ENCODE measurements at places on chromosomes 1 and 21. TPM values are rescaled to one million over a fixed set of nuclear protein-coding genes. Genes with fewer than 3 reads are reported as not detected.
A peak's percentile ranks its signal among the peaks of the same experiment; 100 is the strongest.

DNA sequence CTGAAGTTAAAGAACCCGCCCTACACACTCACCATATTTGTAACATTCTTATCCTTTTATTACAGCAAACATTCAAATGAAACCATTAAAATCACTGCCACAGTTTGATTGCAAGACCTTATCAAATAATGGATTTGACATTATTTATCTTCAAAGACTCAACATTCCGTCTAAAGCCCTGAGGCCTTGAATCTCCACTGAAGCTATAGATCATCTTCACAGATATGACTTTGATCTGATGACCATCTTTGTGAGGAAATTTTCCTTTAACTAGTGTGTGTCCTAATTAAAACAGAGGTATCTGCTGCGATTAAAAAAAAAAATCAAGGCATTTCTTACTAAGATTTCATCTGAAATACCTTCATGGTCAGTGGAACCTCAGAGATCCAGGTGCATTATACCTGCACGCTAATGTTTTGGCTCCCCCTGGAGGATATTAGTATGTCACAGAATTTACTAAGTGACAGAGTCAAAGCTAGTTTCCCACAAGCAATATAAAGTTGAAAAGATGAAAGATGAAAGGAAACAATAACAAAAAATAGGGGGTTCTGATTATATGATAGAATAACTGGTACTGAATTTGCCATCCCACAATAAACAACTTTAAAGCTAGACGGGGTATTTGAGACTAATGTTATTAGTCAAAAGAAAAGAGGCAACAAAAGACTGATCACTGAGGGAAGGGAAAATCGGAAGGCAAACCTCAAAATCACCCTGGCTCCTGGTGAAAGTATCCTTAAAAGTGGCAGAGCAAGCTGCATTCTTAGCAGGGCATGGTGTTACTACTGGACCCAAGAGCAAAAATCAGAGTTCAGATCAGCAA is 923.4 kb downstream of the NCAM2 start:
- H3K27me3 ChIP-seq, result peaks cover 2% of the 10 kb centered on the region
- H3K4me3 ChIP-seq, result no peak overlapping the region
- no peaks in the 10 kb centered on the region for H3K4me1 ChIP-seq
- no peak overlapping the region for H3K27ac ChIP-seq

DNA sequence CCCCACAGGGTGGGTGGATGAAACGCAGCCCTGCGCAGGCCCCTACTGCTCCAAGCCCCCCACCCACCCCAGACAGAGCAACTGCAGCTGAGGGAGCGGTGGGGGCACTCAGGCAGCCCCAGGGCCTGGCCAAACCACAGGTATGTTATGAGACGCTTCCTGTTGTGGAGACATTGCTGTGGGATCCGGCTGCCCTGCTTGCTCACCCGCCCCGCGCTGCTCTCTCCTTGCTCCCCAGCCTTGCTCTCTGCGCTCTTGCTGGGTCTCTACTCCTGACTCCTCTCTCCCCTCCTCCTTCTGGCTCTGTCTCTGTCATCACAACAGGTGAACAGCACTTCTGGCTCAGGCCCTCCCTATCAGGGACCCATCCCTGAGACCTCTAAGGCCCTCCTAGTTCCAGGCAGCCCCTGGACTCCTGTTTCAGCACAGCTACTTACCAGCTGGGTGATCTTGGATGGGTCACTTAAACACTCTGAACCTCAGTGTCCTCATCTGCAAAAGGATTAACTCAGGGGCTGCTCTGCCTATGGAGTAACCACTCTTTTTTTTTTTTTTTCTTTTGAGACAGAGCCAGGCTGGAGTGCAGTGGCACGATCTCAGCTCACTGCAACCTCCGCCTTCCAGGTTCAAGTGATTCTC is 15.9 kb downstream of the COL8A2 start:
- peaks cover 39% of the 10 kb centered on the region for H3K4me1 ChIP-seq
- H3K27ac ChIP-seq, result peak overlapping the region; percentile 96
- no peaks in the 10 kb centered on the region for H3K36me3 ChIP-seq
- H3K4me3 ChIP-seq, result no peak overlapping the region
- H3K27me3 ChIP-seq, result no peaks in the 10 kb centered on the region
- peak; percentile 92 for DNase-seq

- no peak within 1 kb of the TSS for H3K27ac ChIP-seq
- H3K4me1 ChIP-seq, result no peaks in the 10 kb centered on the region
- H3K4me3 ChIP-seq, result no peak within 1 kb of the TSS
- DNase-seq, result no peak
- no peaks in the 10 kb centered on the region for H3K36me3 ChIP-seq
Observed at GRCh38 chr1:196887515-196888239, at the start of gene CFHR4. Gene CFHR4, plus strand, starts transcription at chr1:196888052. Its CDS starts 99 bp downstream, at chr1:196888151.

- no peak overlapping the region for H3K4me3 ChIP-seq
- H3K27me3 ChIP-seq, result no peaks in the 10 kb centered on the region
- DNase-seq, result no peak
- peaks cover 14% of the 10 kb centered on the region for H3K4me1 ChIP-seq
- no peak overlapping the region for H3K27ac ChIP-seq
Observed at GRCh38 chr1:955474-955873, 3.6 kb downstream of the NOC2L start.

DNA sequence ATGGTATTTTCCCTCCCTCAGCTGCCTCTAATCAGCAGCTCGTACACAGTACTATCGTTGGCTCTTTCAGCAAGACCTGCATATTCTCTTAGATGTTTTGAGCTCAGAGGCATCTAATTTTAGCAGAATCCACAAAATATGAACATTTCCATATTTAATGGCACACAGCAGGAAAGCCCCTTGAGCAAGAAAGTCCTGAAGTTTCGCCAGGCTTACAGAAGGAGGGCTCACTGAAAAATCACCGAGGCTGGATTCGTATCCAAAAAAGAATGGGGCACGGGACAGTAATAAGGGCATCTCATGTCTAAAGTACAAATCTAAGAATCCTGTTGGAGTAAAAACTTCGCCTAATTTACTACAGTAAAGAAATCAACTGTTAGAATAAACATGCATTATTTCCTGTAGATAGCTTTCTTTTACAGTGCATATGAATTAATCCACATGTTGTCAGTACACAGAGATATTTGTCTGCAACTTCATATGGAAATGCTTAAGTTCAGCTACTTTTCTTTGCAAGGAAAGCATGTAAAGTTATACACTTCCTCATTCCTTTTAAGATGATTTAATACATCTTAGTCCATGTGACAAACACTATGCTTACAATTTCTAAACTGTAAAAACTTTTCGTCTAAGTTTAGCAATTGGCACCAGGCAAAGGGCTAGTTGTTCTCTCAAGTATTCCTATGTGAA is 1205.3 kb upstream of the ADGRL4 start:
- H3K4me3 ChIP-seq, result no peak overlapping the region
- H3K36me3 ChIP-seq, result no peaks in the 10 kb centered on the region
- no peak overlapping the region for H3K27ac ChIP-seq

DNA sequence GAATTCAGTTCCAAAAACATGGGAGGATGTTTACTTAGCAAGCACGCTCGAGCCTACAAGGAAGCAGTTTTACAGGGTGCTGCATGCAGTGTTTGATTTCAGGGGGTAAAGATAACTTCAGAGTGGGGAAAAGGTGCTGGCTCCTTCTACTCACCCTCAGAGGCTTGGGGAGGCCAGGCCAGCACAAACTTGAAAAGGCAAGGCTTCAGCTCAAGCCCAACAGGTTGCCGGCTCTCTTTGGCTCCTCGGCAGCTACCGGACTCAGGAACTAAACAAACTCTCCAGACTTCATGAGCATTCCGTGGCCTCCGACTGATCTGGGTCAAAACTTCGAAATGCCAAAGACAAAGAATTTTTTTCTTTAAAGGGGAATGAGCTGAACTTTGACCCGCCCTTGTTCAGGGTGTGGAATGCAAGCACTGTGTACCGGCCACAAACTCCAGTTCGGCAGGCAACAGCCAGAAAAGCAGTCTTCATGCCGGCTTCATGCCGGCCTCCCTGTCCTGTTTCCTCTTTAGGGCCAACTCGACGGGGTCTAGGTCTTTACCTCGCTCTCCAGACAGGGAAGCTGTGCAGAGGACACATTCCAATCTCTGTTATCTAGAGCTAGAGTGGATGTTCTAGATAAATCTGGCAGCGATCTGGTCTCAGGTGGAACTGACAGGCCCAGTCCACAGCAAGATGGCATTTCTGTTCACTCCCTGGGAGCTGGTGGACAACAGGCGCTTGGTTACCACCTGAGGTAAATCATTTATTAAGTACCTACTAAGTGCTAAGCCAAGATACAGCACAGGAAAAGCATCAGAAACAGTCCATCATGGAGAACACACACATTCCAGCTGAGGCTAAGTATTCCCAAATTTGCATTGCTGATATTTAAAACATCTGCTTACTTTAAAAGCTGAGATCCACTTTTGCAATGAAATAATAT is 75.0 kb downstream of the CD46 start:
- H3K4me1 ChIP-seq, result peaks cover 40% of the 10 kb centered on the region
- no peak overlapping the region for H3K4me3 ChIP-seq
- no peaks in the 10 kb centered on the region for H3K36me3 ChIP-seq
- DNase-seq, result no peak
- no peaks in the 10 kb centered on the region for H3K27me3 ChIP-seq

DNA sequence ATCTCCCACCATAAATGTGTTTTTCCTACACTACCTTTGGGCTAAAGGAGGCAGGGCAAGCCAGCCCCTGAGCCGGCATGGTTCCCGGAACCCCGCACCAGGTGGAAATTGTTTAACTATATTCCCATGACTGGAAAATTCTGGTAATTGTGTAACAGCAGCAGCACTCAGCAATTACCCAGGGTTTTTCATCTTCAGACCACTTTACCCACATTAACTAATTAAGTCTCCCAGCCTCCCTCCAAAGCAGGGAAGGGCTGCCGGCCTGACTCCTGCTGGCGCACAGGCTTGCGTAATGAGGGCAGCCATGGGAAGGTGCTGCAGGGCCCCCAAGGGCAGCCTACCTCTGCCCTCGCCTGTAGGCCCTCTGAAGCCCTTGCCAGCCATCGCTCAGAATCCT is 140.7 kb upstream of the VAMP3 start:
- no peaks in the 10 kb centered on the region for H3K36me3 ChIP-seq
- no peak overlapping the region for H3K27ac ChIP-seq
- no peaks in the 10 kb centered on the region for H3K4me1 ChIP-seq
- no peak overlapping the region for H3K4me3 ChIP-seq
- peaks cover 44% of the 10 kb centered on the region for H3K27me3 ChIP-seq

DNA sequence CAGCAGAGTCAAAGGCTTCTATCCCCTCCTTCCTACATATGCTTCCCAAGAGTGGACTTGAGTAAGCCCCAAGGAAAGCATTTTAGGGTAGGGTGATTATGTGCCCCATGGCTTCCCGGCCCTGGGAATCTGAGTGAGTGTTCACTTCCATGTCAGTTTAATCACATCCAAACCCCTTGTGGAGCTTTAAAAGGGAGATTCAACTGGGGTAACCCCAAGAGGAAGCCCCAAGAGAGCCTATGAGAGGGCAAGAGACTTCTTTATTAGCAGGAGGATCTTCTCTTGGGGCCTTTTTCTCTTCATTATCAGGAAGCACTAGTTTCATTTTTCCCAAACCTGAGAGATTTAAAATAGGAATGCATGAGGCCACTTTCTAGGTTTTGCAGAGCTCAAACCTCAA is 97.0 kb upstream of the IRF2BP2 start:
- DNase-seq, result no peak
- no peak overlapping the region for H3K4me3 ChIP-seq
- no peak overlapping the region for H3K27ac ChIP-seq
- peaks cover 10% of the 10 kb centered on the region for H3K4me1 ChIP-seq
- peaks cover 2% of the 10 kb centered on the region for H3K36me3 ChIP-seq
- peaks cover 3% of the 10 kb centered on the region for H3K27me3 ChIP-seq

- H3K27me3 ChIP-seq, result no peaks in the 10 kb centered on the region
- peaks cover 17% of the 10 kb centered on the region for H3K4me1 ChIP-seq
- no peak overlapping the region for H3K27ac ChIP-seq
- no peaks in the 10 kb centered on the region for H3K36me3 ChIP-seq
- no peak overlapping the region for H3K4me3 ChIP-seq
Observed at GRCh38 chr1:113745425-113745824, 13.9 kb downstream of the PHTF1 start.

GRCh38 chr1:180948641-180949615 is 36.2 kb downstream of the KIAA1614 start:
- H3K4me1 ChIP-seq, result peaks cover 4% of the 10 kb centered on the region
- DNase-seq, result peak; percentile 73
- peaks cover 15% of the 10 kb centered on the region for H3K36me3 ChIP-seq
- no peak overlapping the region for H3K4me3 ChIP-seq

- no peak overlapping the region for H3K27ac ChIP-seq
- H3K4me3 ChIP-seq, result no peak overlapping the region
- no peaks in the 10 kb centered on the region for H3K27me3 ChIP-seq
- H3K4me1 ChIP-seq, result peaks cover 26% of the 10 kb centered on the region
- H3K36me3 ChIP-seq, result peaks cover 8% of the 10 kb centered on the region
Observed at GRCh38 chr1:161223805-161224694, 622 bp upstream of the APOA2 start.

The ATP1A1 gene
- total RNA-seq, result 196 TPM

The B4GALT2 gene
- 99.4 TPM for total RNA-seq

The PGLYRP4 gene
- not detected for total RNA-seq

The CNKSR1 gene
- 0.80 TPM for total RNA-seq

The NSL1 gene
- total RNA-seq, result 20.0 TPM

The DCST1 gene
- total RNA-seq, result not detected
